Bone marrow (tissue), 2 donors: ENCODE measurements at places on chromosomes 3 and 15.
A peak's percentile ranks its signal among the peaks of the same experiment; 100 is the strongest.

GRCh38 chr3:134323966-134324962 is 50.0 kb downstream of the AMOTL2 start:
- DNase-seq = no peak

GRCh38 chr15:67880651-67881182 is 40.9 kb upstream of the RNU6-1 start:
- DNase-seq = no peak

DNA sequence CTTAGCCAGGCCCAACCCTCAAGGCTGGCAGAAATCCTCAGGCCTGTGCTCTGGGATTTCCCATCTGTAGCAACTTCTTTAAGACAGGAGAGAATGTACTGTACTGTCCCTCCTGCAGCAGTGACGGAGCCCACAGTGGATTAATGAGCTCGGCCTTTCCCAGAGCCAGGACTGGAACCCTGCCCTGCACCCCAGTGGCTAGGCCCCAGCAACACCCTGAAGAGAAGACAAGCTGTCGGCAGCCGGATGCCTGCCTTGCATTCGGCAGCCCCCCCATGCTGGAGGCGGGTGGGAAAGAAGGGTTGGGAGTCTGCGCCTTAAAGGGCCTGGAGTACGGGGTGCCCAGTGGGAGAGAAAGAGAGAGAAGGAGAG is 32.0 kb downstream of the KLHL25 start:
- no peak for DNase-seq

DNA sequence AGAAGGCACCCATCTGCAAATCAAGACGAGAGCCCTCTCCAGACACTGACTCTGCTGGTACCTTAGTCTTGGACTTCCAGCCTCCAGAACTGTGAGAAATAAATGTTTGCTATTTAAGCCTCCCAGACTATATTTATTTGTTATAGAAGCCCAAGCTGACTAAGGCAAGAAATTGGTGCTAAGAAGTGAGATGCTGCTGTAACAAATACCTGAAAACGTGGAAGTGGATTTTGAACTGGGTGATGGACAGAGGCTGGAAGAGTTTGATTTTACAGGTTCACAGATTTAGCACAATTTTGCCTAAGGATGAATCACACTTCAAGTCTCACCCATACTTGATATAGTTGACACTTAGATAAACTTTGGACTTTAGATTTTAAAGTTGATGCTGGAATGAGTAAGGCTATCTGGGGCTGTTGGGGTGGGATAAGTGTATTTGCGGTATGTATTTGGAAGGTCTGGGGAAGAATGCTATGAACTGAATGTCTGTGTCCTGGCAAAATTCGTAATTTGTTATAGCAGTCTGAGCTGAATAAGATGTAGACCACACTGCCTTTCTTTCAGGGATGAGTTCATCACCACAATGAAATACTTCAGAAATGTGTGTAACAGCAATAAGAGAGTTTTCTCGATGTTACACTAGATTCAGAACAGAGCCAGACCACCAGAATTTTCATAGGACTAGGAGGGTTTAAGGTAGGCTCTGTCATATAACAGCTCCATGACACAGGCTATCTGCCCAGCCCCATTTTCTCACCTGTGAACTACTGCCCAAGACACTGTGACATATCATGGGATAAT is 120.5 kb upstream of the LMCD1 start:
- no peak for DNase-seq

DNA sequence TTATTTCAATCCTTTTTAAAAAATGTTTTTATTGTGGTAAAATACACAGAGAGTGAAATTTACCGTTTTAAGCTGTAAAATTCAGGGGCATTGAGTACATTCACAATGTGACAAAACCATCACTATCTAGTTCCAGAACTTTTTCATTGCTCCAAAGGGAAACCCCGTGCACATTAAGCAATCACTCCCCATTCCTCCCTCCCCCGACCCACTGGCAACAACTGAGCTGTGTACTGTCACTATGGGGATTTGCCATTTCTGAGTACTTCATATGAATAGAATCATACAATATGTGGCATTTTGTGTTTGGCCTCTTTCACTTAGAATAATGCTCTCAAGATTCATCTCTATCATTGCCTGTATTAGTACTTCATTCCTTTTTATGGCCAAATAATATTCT is 45.5 kb upstream of the BOC start:
- DNase-seq = no peak

GRCh38 chr15:65914386-65914785 is 45.1 kb downstream of the RAB11A start:
- DNase-seq = no peak

DNA sequence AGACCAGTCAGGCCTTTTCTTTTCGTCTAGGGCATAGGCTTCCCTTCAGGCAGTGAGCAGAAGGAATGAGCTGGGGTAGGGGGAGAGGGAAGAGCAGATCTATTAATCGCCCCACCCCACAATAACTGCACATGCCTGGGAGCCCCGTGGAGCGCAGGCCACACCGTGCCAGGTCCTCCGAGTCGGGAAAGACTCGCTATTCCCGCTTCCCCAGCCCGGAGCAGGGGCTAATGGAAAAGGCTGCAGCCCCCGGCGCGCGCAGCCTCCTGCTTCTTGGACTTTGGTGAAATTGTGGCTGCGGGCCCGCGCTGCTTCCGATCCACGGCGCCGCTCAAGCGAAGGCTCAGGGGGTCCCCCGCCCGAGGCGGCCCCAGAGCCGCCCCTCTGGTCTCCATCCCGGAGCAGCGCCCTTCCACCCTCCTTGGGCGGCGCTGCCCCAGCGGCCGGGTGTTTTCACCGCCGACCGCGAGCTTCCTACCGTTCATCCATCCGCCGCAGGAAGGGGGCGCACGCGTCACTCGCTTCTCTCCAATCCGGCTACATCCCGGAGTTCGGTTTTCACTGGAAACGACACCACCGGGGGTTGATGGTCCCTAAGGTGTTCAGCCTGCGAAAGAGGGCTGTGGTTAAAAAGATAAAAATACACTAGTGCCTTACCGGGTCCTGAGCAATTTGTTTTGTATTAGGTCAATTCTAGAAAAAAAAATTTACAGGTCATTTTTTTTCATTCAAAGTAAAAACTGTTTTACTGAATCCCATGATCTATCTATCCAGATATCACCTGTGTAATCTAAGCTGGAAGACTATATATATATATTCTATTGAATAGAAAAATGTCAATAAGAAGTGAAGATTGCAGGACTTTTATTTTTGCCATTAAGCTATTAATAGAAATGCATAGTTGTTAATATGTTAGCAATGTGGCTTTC is 4.4 kb upstream of the SYNM start:
- DNase-seq = peak; percentile 11

DNA sequence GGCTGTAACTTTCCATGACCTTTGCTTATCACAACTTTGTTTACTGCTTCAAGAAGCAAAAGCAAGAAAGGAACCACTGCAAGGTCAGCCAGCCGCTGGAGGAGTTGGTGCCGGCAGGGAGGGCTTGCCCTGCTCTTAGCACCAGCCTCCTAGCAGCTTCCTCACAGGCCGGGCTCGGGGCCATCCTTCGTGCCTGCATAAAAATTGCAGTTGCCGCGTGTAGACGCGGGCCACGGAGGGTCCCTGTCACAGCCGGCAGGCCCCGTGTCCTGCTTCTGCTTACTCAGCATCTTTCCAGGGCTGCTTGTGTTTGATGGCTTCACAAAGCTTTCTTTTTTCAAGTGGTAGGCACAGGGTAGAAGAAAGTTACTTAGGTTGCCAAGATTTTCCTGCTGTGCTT is 84.4 kb downstream of the PGPEP1L start:
- no peak for DNase-seq

GRCh38 chr3:50256978-50257890 is 11.7 kb upstream of the SEMA3B start:
- peak; percentile 10 for DNase-seq

GRCh38 chr15:39960411-39960810 is 26.5 kb downstream of the EIF2AK4 start:
- no peak for DNase-seq

DNA sequence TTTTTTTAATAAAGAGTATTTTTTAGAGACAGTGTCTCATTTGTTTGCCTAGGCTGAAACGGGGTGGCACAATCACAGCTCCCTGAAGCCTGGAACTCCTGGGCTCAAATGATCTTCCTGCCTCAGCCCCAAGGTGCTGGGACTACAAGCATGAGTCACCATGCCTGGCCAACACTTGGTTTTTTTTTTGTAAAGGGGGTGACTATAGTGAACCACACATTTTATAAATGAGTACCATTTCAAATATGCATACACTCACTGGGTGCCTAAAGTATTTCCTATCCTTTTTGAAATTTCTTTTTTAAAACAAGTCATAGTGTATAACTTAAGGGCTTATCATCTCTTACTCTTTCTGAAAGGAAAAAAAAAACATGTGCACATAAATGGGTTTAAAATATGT is 325.2 kb upstream of the MEIS2 start:
- DNase-seq = no peak

DNA sequence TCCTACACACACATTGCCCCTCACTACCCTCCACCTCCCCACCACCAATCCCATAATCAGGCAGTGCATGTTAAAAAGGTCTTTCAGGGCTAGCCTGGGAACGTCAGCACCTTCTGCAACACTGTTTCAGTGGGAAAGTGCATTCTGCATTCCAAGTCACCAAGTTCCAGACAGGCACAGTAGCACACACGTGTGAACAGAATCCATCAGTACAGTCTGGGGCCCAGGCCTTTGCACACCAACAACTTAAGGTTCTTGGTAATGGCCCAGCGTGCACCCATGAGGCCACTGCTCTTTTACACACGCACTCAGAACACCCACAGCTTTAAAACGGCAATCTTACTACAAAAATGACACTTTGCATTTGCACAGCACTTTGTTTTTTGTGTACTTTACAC is 1.2 kb downstream of the ANXA2 start:
- no peak for DNase-seq

GRCh38 chr3:123431658-123432324 is 17.1 kb downstream of the ADCY5 start:
- no peak for DNase-seq

GRCh38 chr3:119990888-119991287 is 103.4 kb downstream of the GSK3B start:
- DNase-seq = no peak

DNA sequence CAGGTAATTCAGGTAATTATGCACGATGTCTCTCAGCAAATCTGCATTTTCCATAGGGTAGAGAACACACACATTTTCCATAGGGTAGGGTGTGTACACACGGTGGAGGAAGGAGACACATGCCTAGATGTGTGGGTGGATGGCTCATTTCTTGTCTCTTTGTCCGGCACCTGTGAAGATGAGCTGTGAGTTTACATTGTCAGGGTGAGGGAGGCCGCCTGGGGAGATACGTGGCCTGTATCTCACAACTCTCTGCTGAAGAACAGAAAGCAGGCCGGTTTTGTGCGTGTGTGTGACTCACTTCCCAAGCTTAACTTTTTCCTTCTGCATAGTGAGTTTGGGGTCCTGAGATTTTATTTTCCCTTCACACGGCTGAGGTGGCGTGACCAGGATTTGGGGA is 60.3 kb downstream of the SLC6A6 start:
- DNase-seq = no peak

DNA sequence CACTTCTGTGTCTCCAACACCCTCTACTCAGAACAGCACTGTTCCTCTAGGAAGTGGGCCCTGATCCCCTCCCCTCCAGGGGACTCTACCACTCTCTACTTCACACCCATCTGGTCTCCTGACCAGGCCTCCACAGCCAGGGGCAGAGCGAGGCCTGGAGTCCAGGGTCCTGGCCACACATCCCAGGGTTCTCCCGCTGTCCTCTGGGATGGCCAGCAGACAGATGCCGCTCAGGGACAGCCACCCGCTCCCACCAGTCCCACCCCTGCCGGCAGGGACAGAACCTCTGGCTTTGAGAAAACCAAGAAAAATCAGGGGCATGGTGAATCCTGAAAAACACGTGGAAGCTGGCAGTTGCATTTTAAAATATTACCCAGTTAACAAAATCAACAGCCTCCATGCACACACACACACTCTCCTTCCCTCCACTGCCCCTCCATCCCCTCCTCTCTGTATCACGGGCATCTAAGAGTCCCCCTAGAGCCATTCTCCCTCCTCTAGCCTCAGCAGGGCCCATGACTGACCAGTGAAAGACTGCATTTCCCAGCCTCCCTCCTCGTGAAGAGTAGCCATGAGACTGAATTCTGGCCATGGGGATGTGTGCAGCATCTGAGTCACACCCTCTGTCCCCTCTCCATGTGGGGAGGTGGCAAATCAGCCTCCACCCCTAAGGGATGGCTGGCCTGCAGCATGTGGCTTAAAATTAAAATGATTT is 32.1 kb upstream of the IQSEC1 start:
- no peak for DNase-seq

DNA sequence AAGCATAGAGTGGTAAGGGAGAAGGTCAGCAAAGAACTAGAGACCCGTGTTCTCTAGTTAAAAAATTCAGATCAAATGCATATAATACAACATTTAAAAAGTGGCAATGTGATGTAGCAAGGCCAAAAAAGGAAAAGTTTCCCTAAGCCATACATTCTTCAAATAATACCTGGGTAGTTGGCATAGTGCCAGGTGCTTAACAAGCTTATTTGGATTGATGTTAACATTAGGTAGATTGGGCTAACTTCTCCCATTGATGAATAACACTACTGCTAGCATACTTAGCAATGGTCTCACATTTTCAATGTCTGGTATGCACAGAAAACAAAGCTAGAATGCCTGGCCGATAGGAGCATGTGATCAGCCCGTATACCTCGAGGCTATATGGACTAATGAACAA is 283.6 kb upstream of the RARB start:
- DNase-seq = no peak

DNA sequence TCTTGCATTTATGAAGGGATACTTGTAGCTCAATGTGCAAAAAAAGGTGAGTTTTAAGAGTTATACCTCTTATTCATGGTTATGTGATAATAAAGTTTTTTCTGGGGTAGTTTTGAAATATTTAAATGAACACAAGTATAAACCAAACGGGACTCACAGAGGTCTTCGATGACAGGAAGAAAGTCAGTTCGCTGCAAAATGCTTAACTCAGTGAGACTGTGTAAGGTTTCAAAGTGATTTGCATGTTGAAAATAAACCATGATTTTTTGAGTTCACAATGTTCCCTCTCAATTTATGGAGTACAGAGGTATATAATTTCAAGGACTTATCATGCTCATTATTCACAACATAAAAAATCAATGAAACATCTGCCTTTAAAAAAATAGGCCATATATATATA is 36.3 kb upstream of the MYH15 start:
- no peak for DNase-seq

DNA sequence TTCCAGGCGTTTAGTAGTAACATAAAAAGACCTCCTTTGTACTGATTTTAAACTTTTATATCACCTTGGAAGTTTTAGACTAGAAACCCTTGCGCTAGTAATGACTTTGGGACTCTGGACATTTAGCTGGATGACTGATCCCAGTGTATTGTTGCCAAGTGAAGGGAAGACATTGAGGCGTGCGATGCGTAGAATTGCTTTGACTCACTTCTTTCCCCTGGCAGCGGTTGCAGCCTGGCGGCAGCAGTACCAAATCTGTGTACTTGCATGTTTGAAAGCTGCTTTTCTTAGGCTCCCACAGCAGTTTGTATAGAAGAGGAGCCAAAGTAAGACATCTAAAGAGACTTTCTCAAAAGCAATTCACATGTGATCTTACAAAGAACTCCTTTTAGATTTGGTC is 151.6 kb downstream of the BBX start:
- DNase-seq = no peak
